CD4-positive, alpha-beta T cell treated with Interleukin-2 at 100 ng/mL for 4 hours (primary cell): ENCODE measurements at places on chromosomes 1 and 21.

DNA sequence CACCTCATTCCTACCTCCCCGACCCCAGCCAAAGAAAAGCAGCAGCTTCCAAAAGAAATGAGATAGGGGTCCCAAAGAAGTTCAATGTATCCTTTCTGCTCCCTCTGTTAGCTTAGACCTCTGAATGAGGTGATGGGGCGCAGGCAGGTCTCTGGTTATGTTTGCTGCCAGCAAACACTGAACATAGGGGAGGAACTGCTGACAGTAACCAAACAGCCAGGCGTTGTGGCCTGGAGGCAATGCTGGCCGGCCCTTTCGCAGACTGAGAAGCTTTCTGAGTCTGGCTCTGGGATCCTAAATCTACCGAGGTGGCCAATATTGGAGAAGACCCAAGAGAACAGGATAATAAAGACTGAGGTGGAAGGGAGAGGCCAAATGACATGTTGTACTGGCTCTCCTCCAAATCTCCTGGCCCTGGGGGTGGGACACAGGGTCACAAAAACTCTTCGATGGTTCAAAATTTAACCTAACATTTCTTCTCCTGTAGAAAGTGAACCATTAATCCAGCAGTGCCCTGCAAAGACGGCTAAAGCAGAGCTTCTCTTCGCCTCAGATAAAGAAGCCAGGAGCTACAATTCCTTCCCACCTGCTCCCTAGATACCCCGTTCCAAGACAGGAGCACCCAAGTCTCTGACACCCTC is 19.6 kb downstream of the SSR2 start:
- DNase-seq, result no peak

DNA sequence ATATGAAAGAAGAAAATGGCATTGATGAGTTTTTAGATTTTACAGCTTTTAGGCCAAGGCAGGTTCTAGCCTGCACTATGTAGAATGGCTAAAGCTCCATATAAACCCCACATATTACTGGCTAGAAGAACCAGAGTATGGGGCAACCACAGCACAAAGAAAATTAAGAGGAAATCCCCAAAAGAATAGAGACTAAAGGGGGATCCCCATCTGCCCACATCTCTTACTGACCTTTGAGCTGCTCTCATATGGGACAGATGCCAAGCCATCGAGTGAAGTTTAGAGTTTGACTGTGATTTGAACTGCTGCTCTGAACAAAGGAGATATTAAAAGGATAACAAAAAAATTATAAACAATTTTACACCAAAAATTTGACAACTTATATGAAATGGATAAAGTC is 102.2 kb upstream of the HAO2 start:
- DNase-seq, result no peak

DNA sequence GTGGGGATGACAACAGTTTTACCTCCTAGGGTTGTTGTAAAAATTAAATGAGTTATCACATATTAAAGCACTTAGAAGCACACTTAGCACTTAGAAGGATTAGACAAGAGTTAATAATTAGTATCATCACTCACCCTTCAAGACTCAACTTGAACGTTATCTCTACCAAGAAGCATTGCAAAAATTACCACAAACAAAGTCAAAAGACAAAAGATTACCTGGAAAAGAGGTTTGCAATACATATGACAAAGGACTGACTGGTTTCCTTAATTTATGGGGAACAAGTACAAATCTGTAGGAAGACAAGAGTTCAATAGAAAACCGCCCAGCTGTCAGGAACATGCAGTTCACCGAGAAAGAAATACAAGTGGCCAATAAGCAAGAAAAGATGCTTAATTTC is 93.3 kb upstream of the ATP1A1 start:
- no peak for DNase-seq

- DNase-seq, result no peak
Observed at GRCh38 chr21:30613836-30614235, at the start of gene KRTAP6-1. TSS of gene KRTAP6-1 (minus strand) at chr21:30613930. CDS start at chr21:30613904, 26 bp downstream.

- no peak for DNase-seq
Observed at GRCh38 chr1:201098992-201099677, 13.1 kb downstream of the CACNA1S start.

- no peak for DNase-seq
Observed at GRCh38 chr1:85496941-85497582, 32.1 kb upstream of the DDAH1 start.

- no peak for DNase-seq
Observed at GRCh38 chr1:13893409-13893821, 193.4 kb downstream of the PRDM2 start.

GRCh38 chr21:15749082-15749860 is 19.5 kb downstream of the USP25 start:
- DNase-seq, result no peak

DNA sequence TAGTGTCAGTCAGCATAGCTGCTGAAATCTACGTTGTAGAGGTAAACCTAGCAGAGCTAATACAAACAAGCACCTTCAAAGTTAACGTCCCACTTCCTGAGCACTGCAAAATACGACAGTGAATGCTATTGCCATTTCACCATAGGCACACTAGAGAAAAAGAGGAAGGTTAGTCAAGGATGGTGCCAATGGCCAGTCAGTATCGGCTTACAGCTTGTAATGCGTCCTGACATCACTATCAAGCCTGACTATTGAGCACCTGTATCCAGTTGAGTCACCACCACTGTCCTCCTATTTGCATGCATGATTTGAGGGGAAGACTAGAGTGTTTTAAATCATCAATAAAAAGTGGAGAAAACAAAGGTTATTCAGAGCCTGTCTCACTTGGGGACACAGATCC is 34.4 kb downstream of the NUCKS1 start:
- no peak for DNase-seq

DNA sequence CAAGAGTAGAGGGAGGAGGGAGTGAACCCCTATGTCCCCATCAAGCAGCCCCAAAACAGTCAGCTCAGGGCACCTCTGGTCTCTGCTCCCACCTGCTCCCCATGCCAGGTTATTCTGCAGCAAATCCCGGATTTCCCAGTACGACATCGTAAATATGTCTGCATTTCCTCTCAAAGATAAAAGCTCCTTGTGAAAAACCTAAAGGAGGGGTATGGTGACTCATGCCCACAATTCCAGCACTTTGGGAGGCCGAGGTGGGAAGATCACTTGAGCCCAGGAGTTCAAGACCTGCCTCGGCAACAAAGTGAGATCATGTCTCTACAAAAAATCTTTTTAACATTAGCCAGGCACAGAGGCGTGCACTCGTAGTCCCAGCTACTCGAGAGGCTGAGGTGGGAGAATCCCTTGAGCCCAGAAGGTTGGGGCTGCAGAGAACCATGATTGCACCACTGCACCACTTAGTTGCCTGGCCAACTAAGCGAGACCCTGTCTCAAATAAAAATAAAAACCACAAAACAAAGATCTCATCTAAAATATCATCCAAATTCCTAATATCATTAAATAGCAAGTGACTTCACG is 7.1 kb downstream of the ACOT7 start:
- no peak for DNase-seq

GRCh38 chr1:212500351-212500750 is 67.6 kb downstream of the NENF start:
- DNase-seq, result no peak

DNA sequence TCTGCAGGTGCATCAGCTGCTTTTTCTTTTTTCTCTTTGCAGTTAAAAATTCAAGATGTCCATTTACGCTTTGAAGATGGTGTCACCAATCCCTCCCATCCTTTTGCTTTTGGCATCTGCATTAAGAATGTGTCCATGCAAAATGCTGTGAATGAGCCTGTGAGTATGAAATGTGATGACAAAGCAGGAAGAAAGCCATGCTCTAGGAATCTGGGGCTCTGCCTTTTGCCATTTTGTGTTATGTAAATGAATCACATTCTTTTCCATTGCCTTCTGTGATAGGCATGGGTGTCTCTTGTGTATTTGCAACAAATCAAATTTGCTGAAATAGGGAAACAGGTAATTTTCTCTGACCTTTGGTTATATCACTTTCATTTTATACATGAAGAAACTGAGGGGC is 19.4 kb downstream of the VPS13D start:
- no peak for DNase-seq

- DNase-seq, result no peak
Observed at GRCh38 chr1:108070662-108071061, 105.7 kb upstream of the VAV3 start.

DNA sequence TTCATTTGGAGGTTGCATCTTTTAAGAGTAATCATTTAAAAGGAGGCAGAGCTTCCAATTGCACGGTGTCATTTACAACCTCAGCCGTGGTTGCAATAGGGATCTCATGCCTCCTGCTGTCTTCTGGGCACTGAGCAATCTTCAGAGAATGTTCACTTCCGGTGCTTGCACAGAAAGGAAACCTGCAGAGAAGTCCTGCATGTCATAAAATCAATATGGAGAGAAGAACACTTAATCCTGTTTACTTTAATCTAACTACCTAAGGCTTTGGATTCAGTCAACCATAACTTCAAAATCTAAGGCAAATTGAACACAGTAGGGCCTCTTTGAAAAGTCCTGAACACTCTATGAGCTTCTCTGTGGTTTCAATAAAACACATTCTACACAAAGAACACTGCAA is 11.3 kb upstream of the MAP10 start:
- no peak for DNase-seq

DNA sequence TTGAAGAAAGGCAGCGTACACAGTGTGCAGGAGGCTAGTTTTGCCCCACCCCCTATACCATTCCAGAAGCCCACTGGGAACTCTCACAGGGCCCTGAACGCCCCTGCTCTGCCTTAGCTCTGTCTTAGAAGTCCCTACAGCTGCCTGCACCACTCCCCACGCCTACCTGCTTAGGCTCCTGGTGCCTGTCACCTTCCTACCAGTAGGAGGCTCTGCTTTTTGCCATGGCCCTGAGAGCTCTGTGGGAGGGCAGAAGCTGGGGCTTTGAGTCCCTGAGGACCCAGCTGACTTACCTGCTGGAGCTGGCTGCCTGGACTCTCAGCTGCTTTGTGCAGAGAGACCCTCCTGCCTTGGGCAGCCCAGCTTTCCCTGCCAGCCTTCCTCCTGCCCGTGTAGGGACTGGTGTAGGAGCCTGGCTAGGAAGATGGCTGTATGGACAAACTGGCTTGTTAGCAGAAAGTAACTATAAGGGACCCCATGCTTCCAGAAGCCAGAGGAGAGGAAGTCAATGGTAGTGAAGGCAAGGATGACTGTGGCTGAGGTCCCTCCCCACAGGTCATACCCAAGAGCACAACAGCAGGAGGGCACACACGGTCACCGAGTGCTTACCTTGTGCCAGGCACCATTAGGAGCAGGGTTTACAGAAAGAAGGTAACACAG is 9.8 kb upstream of the CELSR2 start:
- DNase-seq, result peak; percentile 20

DNA sequence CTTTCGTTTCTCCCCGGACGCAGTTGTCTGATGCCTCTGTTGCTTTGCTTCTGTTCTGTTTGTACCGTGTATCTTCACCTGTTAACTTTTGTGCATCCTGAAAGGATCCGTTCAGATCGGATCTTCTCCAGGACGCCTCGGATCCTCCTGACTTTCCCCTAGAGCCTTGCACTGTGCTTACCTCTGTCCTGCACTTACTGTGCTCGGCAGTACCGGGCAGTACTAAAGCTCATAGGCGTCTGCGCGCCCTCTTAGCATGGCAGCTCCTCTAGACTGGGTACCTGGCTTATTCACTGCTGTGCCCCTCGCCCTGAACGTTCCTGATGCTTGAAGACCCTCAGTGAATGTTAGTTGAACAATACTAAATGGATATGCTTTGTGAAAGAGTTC is 934 bp downstream of the SCP2 start:
- DNase-seq, result no peak

DNA sequence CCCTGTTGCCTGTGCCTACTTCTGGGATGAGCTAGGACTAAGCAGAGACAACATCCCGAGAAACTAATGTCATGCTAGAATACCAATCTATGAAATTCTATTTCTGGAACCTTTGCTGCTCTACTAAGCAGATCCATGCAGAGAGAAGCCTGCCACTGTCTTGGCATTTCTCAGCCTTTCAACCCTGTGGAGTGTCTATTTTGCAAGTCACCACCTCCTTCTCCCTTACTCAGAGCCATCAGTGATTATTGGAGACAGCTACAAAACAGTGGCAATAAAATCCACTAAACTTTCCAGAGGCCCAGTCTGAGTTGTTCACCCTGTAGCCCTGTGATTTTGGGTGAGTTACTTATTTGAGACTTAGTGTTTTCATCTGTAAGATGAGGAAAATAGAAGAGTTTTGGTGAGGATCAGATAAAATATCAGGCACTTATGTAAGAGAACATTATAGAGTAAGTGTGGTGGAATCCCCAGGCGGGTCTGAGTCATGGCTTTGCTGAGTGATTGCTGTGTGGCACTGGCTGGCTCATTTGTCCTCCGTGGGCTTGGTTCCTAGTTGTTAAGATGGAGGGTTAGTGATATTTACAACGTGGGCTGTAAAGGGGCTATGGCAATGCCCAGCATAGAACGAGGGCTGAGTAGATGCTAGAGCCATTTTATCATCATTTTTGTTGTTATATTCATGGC is 61.1 kb downstream of the FMN2 start:
- DNase-seq, result no peak

- DNase-seq, result no peak
Observed at GRCh38 chr1:36942148-36942547, 92.2 kb downstream of the GRIK3 start.

DNA sequence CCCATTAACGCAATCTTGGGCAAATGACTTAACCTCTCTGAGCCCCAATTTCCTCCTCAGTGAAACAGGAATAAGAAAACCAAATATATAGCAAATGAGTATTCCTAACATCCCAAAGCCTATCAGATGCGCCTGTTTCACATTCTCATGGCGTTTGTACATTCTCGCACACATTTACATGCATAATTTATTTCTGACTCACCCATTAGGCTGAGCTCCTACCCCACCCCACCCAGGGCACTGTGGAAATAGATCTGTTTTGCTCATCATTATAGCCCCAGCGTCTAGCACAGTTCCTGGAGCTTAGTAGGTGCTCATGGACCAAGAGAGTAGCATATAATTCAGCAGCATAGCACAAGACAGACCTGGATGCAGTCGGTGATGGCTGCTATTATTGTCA is 146.1 kb upstream of the VANGL1 start:
- DNase-seq, result no peak

DNA sequence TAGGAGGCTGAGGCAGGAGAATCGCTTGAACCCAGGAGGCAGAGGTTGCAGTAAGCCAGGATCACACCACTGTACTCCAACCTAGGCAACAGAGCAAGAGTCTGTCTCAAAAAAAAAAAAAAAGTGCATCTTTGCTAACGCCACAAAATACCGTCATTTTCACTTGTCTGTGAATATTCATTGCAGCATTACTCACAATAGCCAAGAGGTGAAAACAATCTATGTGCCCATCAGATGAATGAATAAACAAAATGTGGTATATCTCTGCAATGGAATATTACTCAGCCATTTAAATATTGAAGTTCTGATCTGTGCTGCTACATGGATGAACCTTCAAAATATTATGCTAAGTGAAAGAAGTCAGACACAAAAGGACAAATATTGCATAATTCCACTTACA is 7.9 kb upstream of the TIAM1 start:
- peak; percentile 31 for DNase-seq

DNA sequence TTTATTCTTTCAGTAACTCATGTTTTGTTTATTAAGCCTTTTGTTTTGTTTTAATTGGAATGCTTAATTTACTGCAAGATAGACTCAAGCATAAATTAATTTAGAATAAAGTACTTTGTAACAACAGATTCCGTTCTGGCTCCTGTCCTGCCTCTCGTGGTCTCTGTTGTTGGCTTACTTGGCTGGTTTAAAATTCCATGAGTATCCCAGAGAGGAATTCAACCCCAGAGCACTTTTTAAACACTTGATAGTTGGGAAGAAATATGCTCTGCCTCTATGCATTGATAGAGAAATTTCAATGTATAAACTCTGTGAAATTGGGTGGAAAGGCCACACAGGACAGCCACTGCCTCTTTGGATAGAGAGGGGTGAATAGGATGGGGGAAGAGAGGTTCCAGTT is 89.7 kb downstream of the ATP5PO start:
- DNase-seq, result no peak

- no peak for DNase-seq
Observed at GRCh38 chr1:83845437-83846071, 153.4 kb downstream of the TTLL7 start.
